Kidney epithelial cell (primary cell): ENCODE measurements at places on chromosomes 7 and 10. TPM values are rescaled to one million over a fixed set of nuclear protein-coding genes. Genes with fewer than 3 reads are reported as not detected.

- no peak for DNase-seq
These were observed 1.5 kb downstream of the UNC5B start for GRCh38 chr10:71213761-71214440.

- no peak for DNase-seq
These were observed 154.8 kb upstream of the COBL start for GRCh38 chr7:51471210-51471980.

GRCh38 chr10:71087622-71088021, 124.7 kb upstream of the UNC5B start:
- no peak for DNase-seq

DNA sequence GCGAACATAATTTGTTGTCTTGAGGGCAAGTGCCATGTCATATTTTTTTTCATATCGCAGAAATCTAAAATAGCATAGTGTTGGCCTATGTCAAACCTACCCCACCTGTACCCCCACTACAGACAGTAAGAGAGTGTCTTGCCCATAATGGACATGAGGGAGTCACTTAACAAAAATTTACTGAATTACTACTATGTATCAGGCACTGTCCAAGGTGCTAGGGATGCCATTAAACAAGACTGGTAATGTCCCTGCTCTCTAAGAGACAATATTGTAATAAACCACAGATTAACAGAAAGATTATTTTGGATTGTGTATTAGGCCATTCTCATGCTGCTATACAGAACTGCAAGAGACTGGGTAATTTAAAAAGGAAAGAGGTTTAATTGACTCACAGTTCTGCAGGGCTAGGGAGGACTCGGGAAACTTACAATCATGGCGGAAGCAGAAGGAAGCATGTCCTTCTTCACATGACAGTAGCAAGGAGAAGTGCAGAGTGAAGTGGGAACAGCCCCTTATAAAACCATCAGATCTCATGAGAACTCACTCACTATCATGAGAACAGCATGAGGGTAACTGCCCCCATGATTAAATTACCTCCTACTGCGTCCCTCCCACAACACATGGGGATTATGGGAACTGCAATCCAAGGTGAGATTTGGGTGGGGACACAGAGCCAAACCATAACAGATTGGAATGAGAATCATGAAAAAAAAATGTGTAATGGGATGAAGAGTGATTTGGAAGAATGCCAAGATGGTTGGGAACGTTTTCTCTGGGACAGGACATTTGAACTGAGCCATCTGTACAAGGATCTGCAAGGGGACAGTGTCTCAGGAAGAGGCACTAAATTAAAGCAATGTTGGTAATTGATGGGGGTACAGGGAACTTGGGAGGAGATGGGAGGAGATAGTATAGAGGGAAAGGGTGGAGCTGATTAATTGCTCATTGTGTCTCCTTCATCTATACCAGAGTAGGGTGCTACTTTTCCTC, 108.5 kb downstream of the FAM107B start:
- no peak for DNase-seq

The ADAM12 gene
- 21.9 and 30.0 TPM in 2 replicates for total RNA-seq
